Thymus (tissue), 14 donors: ENCODE measurements at places on chromosomes 2 and 18. TPM values are rescaled to one million over a fixed set of nuclear protein-coding genes. Genes with fewer than 3 reads are reported as not detected.

MRPL33 gene
- polyA plus RNA-seq, result 147 TPM

C1GALT1C1L gene
- 0.48 TPM for polyA plus RNA-seq

RGPD4 gene
- 0.05 TPM for polyA plus RNA-seq

HOXD11 gene
- 0.09 TPM for polyA plus RNA-seq

GPR35 gene
- 21.8 TPM for polyA plus RNA-seq

UGT1A5 gene
- polyA plus RNA-seq, result 0.14 TPM
